Psoas muscle (tissue), 8 donors: ENCODE measurements at places on chromosomes 6 and 20. TPM values are rescaled to one million over a fixed set of nuclear protein-coding genes. Genes with fewer than 3 reads are reported as not detected.

DNA sequence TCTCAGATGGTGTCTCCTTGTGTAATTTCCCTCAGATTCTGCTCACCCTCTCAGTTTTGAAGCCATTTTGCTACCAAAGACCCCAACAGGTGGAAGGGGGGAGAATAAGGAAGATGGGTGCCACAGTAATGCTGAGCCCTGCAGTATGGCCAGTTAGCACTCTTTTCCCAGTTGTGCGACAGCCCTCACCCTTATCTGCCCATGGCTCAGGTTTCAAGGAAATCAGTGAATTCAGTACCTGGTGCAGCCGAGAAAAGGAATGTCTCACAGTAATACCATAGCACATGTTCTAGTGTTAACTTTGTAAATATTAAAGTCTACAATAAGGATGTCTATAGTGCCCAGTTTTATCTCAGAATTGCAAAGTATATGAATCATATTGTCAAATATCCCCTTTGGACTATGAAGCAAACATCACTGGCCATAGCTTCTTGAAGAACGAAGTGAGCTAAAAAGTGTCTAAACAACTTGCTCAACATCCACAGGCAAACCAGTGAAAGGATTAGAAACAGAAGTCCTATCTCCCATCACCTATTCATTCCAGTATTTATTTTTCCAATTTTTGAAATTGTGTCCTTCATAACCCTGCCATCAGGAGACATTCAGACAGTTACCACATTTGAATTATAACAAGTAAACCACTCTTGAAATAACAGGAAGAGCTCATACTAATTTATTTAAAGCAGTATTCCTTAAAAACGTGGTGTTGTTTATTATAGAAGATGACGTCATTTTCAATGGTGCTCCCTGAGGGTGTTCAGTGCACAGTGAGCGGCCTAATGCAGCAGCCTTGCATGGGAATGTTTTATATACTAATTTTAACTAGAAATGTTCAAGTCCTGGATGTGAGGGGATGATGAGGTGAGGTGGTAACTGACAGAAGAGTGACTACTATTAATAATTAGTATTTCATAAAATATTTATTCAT lies 366.2 kb downstream of the TFAP2A start:
- DNase-seq, result no peak

Gene WFDC5
- polyA plus RNA-seq, result not detected

Gene TMEM200A
- polyA plus RNA-seq, result 0.11 TPM

- DNase-seq, result no peak
Observed at GRCh38 chr20:38673725-38674091, 50.6 kb upstream of the SLC32A1 start.

DNA sequence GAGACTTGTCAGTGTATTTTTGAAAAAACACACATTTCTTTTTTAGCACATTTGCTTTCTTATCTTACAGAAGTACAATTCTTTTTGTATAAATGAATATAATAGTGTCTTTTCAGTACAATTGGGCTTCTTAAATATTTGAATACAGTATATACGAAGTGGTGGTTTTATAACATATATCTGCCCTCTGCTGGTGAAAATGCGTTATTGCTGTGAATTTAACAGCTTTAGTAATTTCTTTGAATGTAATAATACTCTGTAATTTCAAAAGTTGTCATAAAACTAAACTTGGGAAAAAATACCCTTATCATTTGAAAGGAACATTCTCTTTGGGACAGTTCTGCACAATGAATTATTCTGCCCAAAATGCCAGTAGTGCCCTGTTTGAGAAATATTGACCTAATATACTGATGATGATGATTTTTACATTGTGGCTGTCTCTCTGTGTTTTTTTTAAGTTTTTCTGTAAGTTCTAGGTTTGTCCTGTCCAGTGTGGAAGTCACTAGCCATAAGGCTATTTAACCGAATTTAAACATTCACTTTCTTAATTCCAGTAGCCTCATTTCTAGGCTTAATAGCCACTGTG lies 19.0 kb downstream of the SMAP1 start:
- no peak for DNase-seq

GRCh38 chr6:92109256-92109655 lies 1310.1 kb downstream of the EPHA7 start:
- DNase-seq, result no peak

DNA sequence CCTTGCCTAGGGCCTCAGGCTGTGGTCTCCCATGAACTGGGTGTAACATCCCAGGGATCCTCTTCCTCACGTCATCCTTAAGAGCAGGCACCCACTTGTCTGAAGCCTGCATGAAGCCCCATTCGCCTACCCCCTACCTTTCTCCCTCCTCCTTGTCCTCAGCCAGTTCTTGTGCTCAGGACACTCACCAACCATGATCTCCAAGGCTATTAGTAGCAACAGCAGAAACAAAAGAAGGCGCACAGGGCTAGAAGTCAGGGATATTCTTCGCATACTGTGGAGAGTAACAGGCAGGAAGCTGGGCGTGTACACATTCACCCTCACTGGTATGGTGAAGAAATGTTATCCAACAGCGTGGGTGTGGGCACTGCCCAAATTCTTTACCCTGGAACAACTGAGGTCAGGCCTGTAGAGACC lies 7.3 kb downstream of the RAET1E start:
- DNase-seq, result no peak

Gene FNDC11
- 0.07 TPM for polyA plus RNA-seq
